ENCODE measurements at places on chromosomes 4 and X. TPM values are rescaled to one million over a fixed set of nuclear protein-coding genes. Genes with fewer than 3 reads are reported as not detected.

The IL21 gene
- not detected for total RNA-seq

The ZNF157 gene
- total RNA-seq = 1.2 TPM

The GPM6B gene
- not detected for total RNA-seq

The PAGE1 gene
- not detected for total RNA-seq

The GAGE12E gene
- not detected for total RNA-seq

The RAI2 gene
- 0.60 TPM for total RNA-seq

The CNKSR2 gene
- total RNA-seq = 9.6 TPM

The NLGN3 gene
- total RNA-seq = 0.41 TPM

The ZCCHC12 gene
- 0.16 TPM for total RNA-seq

The NDST3 gene
- not detected for total RNA-seq

The SNCA gene
- total RNA-seq = 0.56 TPM

The NDNF gene
- total RNA-seq = 0.08 TPM

The CHM gene
- 10.3 TPM for total RNA-seq

The NAP1L2 gene
- 2.9 TPM for total RNA-seq

The PLCXD1 gene
- 43.1 TPM for total RNA-seq

The GAGE12F gene
- total RNA-seq = not detected

The SPRY1 gene
- 93.0 TPM for total RNA-seq

The USP17L30 gene
- not detected for total RNA-seq

The BRS3 gene
- total RNA-seq = not detected

The RAB33A gene
- total RNA-seq = 26.1 TPM

The HTR2C gene
- total RNA-seq = not detected

The FANCB gene
- 13.6 TPM for total RNA-seq

The TEX13B gene
- not detected for total RNA-seq

The DCAF8L2 gene
- total RNA-seq = not detected

The NMU gene
- total RNA-seq = 0.56 TPM

The GRIA2 gene
- not detected for total RNA-seq

The SHISA3 gene
- 0.21 TPM for total RNA-seq

The CXCL8 gene
- 0.38 TPM for total RNA-seq

The SRPK3 gene
- not detected for total RNA-seq

The AFM gene
- total RNA-seq = not detected

Data from activated naive CD8-positive, alpha-beta T cell treated with anti-CD3 and anti-CD28 coated beads for 36 hours (primary cell).